NCI-H446 (cell line): ENCODE measurements at places on chromosomes 12 and 14.

DNA sequence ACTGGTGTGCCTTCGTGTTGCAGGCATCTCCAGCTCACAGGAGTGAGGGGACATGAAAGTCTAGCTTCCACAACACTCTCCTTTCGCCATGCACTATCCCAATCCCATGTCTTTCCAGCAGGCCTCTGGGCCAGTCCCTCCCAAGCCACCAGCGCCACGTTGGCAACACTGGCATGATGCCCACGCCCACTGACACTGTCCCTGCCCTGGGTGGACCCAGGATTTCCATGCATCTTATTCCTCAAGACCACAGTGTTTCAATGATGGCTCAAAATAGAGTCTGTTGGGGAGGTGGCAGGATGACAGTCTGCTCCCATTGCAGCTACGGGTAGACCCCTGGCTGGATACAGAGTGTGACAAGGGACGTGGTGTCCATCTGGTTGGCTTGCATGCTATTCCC lies 2.3 kb downstream of the SP7 start:
- no peak for DNase-seq

GRCh38 chr14:101838476-101838875 lies 77.0 kb downstream of the PPP2R5C start:
- DNase-seq: no peak

DNA sequence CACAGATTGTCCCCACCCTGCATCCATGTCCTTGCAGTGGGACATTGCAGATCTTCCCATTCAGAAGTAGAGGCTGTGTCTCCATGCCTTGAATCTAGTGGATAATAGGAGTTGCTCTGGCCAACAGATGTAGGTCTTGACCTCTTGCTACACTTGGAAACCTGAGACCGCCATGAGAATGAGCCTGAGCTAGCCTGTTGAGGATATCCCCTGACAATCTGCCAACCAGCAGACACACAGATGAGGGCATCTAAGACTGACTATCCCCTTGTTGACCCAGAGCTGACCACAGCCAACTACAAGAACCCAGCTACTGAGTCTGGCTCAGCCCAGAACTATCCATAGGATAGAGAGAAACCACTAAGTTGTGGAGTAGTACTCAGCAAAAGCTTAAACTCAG lies 161.1 kb upstream of the NOS1 start:
- no peak for DNase-seq

- DNase-seq: peak; percentile 22
Observed at GRCh38 chr12:29073631-29074239, 75.3 kb upstream of the FAR2 start.

DNA sequence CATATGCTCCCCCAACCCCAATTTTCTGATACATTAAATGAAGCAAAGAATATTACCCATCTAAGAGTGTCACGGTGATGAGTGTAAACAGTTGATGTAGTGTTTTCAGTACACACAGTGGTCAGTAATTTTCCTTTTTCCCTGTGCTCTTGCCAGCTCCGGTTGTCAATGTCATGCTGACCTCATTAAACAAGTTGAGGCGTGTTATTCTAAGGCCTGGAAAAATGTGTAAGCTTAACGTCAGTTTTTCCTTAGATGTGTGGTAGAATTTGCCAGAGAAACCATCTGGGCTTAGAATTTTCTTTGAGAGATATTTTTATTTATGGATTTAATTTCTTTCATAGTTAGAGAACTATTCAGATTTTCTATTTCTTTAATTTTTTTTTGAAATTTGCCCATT lies 11.7 kb upstream of the SERPINA6 start:
- no peak for DNase-seq

DNA sequence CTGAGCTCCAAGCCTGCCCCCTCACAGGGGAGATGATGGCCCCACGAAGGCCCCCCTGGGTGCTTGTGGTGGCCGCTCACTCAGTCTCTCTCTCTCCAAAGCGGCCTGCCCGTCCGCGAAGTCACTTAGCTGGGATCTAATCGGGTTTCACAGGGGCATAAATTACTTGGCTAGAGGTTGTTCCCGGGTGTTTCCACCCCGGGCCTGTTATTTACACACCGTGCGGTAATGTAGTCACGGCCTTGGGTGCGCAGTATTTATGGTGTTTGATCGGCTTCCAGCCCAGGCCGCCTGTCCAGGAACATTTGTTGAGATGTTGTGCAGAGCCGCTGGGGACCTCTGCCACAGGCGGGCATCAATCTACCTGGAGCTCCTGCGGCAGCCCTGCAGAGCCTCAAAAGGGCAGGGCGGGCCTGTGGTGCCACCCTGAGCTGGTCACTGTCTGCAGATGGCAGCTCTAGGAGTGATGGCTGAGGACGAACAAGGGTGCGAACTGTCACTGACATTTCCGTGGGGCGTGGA lies 91.2 kb downstream of the KIF26A start:
- DNase-seq: no peak

DNA sequence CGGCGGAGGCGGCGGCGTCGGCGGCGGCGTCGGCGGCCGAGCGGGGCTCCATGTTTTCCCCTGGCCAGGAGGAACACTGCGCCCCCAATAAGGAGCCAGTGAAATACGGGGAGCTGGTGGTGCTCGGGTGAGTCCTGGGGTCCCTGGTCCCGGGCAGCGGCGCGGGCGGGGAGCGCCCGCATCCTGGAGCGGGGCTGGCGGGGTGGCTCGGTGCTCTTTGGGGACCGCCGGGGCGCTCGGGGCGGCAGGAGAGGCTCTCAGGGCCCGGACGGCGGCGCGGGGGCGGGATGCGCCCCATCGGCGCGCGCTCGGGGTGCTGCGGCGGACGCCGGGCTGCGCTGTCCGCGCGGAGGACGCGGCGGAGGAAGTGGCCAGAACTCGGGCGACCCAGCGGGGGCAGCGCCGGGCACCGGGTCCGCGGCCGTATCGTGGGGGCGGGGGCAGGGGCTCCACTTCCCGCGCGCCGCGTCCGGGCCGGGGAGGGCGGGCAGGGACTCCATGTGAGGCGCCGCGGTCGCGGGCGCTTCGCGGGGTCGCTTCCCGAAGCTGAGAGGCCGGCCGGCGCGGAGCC lies 485 bp downstream of the PELI2 start:
- no peak for DNase-seq

GRCh38 chr14:42229976-42230375 lies 623.3 kb downstream of the LRFN5 start:
- DNase-seq: no peak
